ENCODE measurements at places on chromosomes 13 and 19. TPM values are rescaled to one million over a fixed set of nuclear protein-coding genes. Genes with fewer than 3 reads are reported as not detected.
A peak's percentile ranks its signal among the peaks of the same experiment; 100 is the strongest.

- no peak for DNase-seq
- H3K27me3 ChIP-seq = no peaks in the 10 kb centered on the region
- H3K27ac ChIP-seq = no peak overlapping the region
- H3K4me1 ChIP-seq = no peaks in the 10 kb centered on the region
These were observed 13.0 kb upstream of the SPATA13 start for GRCh38 chr13:24147570-24147963.

- H3K27me3 ChIP-seq = no peaks in the 10 kb centered on the region
- DNase-seq = no peak
- H3K27ac ChIP-seq = peak overlapping the region; percentile 56
- H3K4me1 ChIP-seq = peaks cover 14% of the 10 kb centered on the region
- H3K4me3 ChIP-seq = no peak overlapping the region
These were observed 15.0 kb downstream of the MYO9B start for GRCh38 chr19:17090583-17090982.

GRCh38 chr13:113224486-113224885, 15.1 kb downstream of the CUL4A start:
- no peak overlapping the region for H3K27ac ChIP-seq
- no peaks in the 10 kb centered on the region for H3K27me3 ChIP-seq
- H3K4me1 ChIP-seq = peaks cover 15% of the 10 kb centered on the region
- peaks cover 40% of the 10 kb centered on the region for H3K36me3 ChIP-seq
- no peak for DNase-seq
- no peak overlapping the region for H3K4me3 ChIP-seq

DNA sequence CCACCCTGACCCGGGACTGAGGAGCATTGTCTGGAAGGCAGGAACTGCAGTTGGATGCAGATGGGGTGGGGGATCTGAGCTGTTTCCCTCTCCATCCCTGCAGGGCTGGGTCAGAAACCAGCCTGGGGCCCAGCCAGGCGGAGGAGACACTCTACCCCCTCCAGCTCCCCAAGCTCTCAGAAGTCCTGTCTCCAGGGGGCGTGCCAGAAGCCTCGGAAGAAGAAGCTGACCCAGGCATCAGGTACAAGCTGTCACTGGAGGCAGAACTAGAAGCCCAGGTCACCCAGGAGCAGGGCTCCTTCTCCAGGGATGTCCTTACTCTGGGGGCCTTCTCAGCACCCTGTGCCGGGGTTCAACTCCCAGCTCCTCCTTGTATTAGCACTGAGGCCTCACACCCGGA, 15.5 kb downstream of the SIX5 start:
- DNase-seq = no peak
- no peaks in the 10 kb centered on the region for H3K36me3 ChIP-seq
- no peaks in the 10 kb centered on the region for H3K27me3 ChIP-seq
- H3K27ac ChIP-seq = no peak overlapping the region

DNA sequence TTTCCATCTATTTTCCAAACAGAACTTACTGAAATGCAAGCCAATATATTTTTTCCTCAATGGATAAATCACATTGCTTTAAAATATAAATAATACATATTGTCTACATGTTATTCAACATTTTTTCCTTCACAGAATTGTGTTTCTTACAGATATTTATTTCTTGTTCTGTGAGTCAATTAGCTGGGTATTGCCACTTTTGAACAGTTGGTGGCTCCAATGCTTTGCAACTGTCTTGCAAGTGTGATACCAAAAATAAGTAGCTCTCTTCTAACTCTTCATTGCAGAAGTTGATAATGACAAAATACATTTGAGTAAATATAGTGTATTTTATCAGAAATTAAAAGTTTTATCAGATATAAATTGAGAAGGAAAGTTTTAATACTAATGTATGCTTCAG, 17.1 kb upstream of the GPC5 start:
- H3K4me3 ChIP-seq = no peak overlapping the region
- no peaks in the 10 kb centered on the region for H3K36me3 ChIP-seq
- peak; percentile 78 for DNase-seq
- H3K27ac ChIP-seq = no peak overlapping the region
- no peaks in the 10 kb centered on the region for H3K27me3 ChIP-seq
- H3K4me1 ChIP-seq = no peaks in the 10 kb centered on the region

DNA sequence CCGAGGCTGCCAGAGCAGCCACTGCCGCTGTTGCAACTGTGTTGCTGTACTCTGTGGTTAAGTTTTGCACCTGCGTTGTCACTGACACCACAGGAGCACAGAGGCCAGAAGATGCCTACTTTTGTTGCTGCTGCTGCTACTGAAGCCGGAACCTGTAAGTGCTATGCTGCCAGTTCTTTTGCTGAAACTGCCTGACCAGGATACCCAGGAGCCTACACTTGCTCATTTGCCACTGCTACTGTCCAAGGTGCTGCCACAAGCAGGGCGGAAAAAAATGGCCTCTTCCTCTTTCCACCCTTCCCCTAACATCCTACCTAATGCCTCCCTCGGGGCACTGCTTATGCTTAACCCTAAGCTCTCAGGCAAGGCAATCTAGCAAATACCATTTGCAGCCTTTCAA, 29.0 kb upstream of the NBEA start:
- H3K27ac ChIP-seq = no peak overlapping the region
- no peak for DNase-seq
- H3K4me1 ChIP-seq = no peaks in the 10 kb centered on the region
- no peak overlapping the region for H3K4me3 ChIP-seq
- no peaks in the 10 kb centered on the region for H3K36me3 ChIP-seq

DNA sequence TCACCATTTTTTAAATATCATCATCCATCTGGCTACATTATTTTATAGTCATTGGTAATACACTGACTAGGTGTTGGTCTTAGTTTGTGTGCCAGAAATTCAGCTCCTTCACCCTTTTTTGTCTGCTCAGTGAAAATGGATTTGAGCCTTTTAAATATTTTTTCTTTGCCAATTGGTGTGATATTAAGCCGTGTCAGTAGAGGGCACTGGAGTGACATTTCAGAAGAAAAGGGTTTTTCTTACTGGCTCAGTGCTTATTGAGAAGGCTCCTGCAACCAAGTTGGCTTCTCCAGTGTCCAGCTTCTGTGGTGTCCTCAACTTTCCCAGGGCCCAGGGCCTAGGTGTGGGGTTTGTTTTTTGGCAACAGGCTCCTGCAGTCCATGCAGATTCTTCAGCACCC, 546.6 kb downstream of the DACH1 start:
- no peak overlapping the region for H3K4me3 ChIP-seq
- no peaks in the 10 kb centered on the region for H3K36me3 ChIP-seq
- no peak overlapping the region for H3K27ac ChIP-seq
- no peaks in the 10 kb centered on the region for H3K27me3 ChIP-seq
- no peaks in the 10 kb centered on the region for H3K4me1 ChIP-seq

GRCh38 chr13:107531816-107532215, 683.5 kb downstream of the LIG4 start:
- no peak overlapping the region for H3K27ac ChIP-seq
- no peak for DNase-seq
- H3K4me3 ChIP-seq = no peak overlapping the region
- H3K36me3 ChIP-seq = no peaks in the 10 kb centered on the region

DNA sequence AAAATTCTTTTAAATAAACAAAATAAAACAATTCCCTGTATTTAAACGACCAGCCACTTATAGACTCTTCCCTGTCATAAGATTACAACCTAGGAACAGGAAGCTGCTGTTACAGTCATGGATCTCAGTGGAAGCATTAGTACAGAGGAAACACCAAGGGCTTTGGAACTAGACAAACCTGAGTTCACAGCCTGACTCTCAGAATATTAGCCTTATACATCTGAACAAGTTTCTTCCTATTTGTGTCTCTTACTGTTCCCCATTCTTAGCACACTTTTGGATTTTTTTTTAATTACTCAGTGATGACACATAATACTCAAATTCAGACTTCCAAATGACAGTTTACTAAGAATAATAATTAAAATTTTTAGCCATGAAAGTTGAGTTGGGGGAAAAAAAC, 46.1 kb downstream of the ZDHHC20 start:
- H3K27me3 ChIP-seq = no peaks in the 10 kb centered on the region
- H3K27ac ChIP-seq = no peak overlapping the region
- H3K4me1 ChIP-seq = no peaks in the 10 kb centered on the region
- H3K36me3 ChIP-seq = peaks cover 15% of the 10 kb centered on the region
- no peak for DNase-seq
- no peak overlapping the region for H3K4me3 ChIP-seq

DNA sequence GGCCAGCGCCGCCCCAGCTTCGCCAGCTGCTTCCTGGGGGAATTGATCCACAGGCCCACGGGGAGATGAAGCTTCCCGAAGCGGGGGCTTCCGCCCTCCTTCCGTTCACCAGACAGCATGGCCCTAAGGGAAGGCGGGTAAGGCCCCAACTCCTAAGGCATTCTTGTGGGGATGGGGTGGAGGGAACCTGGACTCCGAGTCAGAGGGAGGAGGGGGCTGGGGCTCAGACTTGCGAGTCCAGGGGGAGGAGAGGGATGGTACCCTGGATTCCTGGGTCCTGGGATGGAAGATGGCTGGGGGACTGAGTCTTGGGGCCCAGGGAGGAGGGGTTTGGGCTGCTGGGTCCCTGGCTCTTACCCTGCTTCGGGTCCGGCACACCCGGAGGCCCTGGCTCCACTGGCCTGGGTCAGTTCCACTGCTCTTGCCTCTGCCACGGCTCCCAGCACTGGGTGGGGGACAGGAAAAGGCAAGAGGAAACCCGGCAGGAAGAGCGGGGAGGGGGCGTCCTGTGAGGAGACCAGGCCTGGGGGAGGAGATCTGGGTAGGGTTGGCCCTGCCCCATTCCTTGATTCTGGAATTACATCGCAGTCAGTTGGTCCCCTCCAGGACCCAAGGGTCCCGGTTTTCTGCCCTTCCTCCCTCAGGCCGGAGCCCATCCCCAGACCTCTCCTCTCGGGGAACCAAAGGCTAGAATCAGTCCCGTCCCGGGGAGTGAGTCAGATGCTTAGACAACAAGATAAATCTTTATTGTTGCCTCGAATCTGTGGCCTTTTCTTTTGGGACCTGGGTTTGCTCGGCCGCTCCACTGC, at the start of gene RASIP1:
RASIP1 (minus strand) TSS at position 447 of the 809 bp plus-strand sequence; CDS start at position 119, 328 bp downstream.
- H3K4me1 ChIP-seq = peaks cover 7% of the 10 kb centered on the region
- H3K36me3 ChIP-seq = peaks cover 3% of the 10 kb centered on the region
- peak within 1 kb of the TSS; percentile 80 for H3K27ac ChIP-seq
- no peak for DNase-seq

DNA sequence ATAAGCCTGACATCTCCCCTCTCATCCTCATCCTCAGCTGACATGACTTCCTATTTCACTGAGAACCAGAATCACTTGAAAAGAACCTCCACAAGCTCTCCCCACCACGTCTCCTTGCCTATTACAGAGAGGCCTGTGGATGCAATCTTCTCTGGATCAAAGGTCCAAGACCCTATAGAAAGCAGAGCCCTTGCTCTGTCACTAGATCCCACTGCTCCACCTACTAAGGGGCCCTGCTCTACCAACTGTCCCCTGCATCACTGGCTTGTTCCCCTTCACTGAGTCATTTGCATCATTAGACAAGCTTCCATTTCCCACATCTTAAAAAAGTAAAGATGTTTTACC, 40.8 kb downstream of the RCBTB2 start:
- DNase-seq = no peak
- peaks cover 10% of the 10 kb centered on the region for H3K4me1 ChIP-seq
- peaks cover 17% of the 10 kb centered on the region for H3K36me3 ChIP-seq
- no peak overlapping the region for H3K4me3 ChIP-seq
- no peaks in the 10 kb centered on the region for H3K27me3 ChIP-seq

GRCh38 chr19:47047763-47048405, 540 bp downstream of the TMEM160 start:
- H3K27ac ChIP-seq = peak overlapping the region; percentile 70
- H3K4me3 ChIP-seq = peak overlapping the region; percentile 74
- H3K36me3 ChIP-seq = peaks cover 6% of the 10 kb centered on the region
- H3K4me1 ChIP-seq = peaks cover 7% of the 10 kb centered on the region

GRCh38 chr19:1725100-1726064, 27.9 kb upstream of the ONECUT3 start:
- H3K4me3 ChIP-seq = no peak overlapping the region
- H3K36me3 ChIP-seq = no peaks in the 10 kb centered on the region
- DNase-seq = peak; percentile 50
- H3K27me3 ChIP-seq = peaks cover 28% of the 10 kb centered on the region

DNA sequence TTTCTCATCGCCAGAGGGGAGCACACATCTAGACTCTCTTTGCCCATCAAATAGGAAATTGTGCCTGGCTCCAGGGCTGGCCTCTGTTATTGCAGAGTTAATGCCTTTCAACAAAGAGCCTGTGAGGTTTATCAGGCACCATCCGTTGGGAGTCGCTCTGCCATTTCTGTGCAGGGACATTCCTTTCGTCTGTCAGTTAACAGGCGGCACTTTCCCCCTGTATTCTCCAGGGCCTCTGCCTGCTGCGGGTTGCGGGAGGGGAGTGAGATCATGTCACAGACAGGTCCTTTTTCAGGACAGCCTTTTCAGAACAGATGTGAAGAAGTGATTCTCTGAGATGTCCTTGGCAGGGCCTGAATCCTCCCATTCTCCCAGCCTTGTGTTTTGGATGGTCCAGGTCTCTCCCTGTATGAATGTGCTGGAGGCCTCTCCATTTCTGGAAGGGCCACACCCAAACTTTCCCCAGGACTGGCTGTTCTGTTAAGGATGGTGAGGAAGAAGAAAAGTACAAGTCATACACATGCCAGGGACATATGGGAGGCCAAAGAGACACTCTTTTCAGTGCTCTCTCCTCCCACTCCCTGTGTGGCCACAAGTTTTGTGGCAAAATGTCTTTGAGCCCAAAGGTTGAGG, 14.9 kb downstream of the SERP2 start:
- no peak for DNase-seq
- H3K27ac ChIP-seq = no peak overlapping the region
- H3K4me1 ChIP-seq = peaks cover 2% of the 10 kb centered on the region

DNA sequence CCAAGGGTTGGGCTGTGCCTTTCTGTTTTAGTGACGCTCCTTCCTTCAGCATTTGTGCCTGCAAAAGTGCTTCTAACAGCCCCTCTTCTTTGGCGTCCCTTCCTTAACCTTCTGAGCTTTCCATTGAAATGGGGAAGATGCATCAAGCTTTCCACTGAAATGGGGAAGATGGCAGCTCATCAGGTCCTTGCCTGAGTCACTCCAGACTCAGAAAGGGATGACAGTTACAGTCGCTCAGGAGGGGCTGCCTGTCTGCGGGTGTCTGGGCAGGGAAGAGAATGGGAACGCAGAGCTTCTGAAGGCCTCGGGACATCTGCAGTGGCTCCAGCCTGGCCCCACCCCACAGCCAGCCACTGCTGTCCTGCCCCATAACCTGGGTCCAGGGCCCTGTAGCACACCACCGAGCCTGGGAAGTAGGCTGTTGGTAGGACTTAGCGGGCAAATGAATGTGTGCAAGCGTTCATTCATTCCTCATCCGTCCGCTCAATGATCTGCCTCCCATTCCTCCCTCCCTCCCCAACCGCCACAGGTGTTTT, 9.8 kb downstream of the AP1M1 start:
- no peak overlapping the region for H3K27ac ChIP-seq
- no peak for DNase-seq
- peaks cover 38% of the 10 kb centered on the region for H3K36me3 ChIP-seq
- no peak overlapping the region for H3K4me3 ChIP-seq
- no peaks in the 10 kb centered on the region for H3K4me1 ChIP-seq
- H3K27me3 ChIP-seq = no peaks in the 10 kb centered on the region

Gene GGN
- total RNA-seq = 0.17 TPM

Gene PSG2
- not detected for total RNA-seq

Gene IQCN
- total RNA-seq = 5.5 TPM

Gene RNF113B
- not detected for total RNA-seq

Gene IL11
- total RNA-seq = not detected

Gene ZMYM2
- 56.2 TPM for total RNA-seq

Gene SYNE4
- 13.6 TPM for total RNA-seq

Gene CPAMD8
- total RNA-seq = 143 TPM
